ENCODE measurements at places on chromosomes 16 and 17.

DNA sequence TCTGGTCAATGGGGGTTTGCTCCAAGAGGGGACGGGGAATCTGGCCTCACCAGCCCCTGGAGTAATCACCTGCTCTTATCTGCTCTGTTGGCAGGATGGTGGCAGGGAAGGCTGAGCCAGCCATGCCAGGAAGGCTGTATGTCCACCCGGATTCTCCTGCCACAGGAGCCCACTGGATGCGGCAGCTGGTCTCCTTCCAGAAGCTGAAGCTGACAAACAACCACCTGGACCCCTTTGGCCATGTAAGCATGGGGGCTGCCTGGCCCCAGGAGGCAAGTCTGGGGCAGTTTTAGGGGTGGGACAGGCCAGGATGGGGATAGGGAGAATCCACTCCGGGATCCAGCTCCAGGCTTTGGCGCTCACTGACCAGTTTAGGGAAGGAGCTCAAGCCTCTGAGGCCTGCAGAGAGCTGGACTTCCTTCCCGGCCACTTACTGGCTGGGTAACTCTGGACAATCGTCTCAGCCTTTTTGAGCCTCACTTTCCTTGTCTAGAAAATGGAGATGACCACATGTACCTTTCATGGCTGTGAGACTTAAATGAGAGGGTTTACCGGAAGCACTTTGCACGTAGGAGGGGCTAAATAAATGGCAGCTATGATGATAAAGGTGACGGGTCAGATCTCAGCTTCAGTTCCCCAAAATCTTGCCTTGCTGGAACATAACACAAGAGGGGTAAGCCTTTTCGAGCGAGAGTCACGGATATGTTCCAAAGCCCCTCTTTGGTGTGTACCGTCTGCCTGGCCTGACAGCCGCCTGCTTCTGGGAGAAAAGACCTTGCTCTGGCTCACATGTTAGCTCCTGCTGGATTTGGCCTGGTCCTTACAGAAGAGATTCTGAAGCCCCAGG, 15.4 kb downstream of the TBX4 start:
- peak; percentile 88 for ATAC-seq

- ATAC-seq: no peak
Measured at GRCh38 chr16:30567160-30567990, 4.1 kb downstream of the ZNF688 start.

- ATAC-seq: peak; percentile 2
Measured at GRCh38 chr16:1351215-1351581, 480 bp downstream of the TSR3 start.

DNA sequence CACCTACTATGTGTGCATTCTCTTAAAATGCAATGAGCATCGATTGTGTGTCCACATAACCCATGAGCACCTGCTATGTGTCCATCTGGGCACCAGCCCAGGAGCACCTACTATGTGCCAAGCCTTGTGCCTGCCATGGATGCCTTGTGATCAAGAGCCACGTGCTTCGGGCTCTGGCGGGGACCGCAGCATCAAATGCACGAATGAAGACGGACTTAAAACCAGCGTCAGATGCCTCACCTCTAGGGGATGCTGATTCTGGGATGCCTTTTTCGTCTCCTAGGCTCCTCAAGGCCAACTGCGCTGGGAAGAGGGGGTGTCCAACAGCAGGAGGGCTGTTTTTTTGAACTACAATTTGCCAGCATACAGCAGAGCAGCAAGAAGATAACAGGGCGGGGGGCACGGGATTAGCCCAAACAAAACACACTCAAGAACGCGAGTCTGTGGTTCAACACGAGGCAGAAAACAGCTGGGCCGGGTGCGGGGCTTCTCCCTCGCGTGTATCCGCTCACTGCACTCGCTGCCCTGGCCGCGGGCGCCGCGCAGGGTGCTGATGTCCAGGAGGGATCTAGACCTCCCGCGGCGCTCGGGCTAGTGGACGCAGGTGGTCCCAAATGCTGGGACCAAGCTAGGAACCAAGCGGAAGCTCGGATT, 1.2 kb upstream of the GLIS2 start:
- peak; percentile 42 for ATAC-seq

DNA sequence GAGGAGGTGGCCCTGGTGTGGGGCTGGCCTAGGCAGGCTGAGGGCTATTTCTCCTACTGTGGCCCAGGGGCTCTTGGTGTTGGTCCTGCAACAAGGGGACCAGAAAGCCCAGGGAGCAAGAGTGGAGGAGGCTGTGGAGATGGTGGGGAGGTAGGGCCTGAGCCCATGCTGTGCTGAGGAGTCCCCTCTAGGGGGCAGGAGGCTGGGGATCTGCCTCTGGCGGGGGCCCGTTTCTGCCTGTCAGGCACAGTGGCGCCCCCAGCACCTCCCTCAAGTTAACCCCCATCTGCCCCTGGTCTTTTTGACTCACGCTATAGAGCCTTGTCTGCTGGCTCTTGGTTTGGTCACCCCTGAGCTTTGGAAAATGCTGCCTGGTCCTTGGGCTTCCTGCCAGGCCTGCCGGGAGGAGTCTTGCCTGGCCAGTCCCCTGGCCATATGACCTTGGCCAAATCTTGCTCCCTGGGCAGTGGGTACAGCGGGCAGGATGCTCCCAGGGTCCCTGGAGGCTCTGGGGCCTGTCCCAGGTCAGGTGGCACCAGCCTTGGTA, 5.9 kb downstream of the BAIAP2 start:
- peak; percentile 61 for ATAC-seq

DNA sequence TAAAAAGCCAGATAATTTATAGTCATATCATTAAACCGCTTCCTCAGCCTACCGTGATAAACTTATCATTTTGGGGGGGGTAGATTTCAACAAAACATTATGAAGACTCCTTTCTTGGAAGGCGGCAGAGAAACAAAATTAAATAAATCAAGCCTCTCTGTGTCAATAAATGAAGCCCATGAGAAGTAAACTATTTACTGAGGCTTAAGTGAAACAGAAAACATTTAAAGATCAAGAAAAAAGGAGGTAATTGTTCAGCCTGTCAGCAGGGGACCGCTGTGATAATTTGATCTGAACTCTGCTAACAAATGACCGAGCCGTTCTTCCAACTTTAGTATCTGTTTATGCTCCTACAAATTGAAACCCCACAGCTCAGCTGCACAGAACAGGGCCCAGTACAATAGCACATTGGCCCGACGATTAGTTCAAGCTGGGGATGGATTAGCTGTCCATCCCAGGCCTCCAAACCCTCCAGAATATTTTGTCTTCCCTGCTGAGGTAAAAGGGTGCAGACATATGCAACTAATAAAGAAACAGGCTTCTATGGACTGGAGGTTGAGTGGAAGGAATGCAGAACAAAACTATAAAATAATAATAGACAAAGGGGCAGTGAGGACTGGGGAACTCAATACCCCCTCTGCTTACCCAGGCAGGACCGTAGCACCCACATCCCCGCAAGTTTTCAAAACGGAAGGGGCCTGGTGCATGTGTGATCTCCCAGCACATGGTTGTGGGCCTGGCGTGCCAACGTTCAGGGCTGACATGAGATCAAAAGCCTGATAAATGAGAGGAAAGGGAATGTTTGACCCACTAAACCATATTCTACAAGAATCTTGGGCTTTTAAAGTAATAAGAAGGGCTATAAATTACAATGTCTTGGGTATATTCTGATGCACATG, 298.1 kb upstream of the IRX5 start:
- no peak for ATAC-seq

- no peak for ATAC-seq
Measured at GRCh38 chr17:7289256-7290032, 5.0 kb downstream of the YBX2 start.

- ATAC-seq: no peak
Measured at GRCh38 chr17:44448412-44448811, 54.8 kb downstream of the GPATCH8 start.

- no peak for ATAC-seq
Measured at GRCh38 chr17:41559548-41559947, 12.3 kb downstream of the KRT9 start.

- peak; percentile 85 for ATAC-seq
Measured at GRCh38 chr17:1055751-1056645, 59.1 kb downstream of the TIMM22 start.

GRCh38 chr17:81513753-81514488, 1.3 kb upstream of the ACTG1 start:
- ATAC-seq: no peak

DNA sequence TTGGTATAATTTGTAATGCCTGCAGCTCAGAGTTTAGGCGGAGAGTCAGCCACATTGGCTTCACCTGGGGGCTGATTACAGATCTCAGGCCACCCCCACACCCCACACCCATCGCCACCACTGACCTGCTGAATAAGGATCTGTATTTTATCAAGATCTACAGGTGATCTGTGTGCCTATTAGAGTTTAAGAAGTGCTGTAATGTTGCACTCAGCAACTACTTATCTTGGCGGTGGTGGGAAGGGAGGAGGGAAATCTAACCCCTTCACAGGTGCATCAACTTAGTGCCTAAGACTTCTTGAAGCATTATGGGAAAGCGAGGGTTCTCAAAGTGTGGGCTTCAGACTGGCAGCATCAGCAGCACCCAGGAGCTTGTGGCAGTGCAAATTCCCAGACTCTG, 17.5 kb upstream of the KRT20 start:
- no peak for ATAC-seq

DNA sequence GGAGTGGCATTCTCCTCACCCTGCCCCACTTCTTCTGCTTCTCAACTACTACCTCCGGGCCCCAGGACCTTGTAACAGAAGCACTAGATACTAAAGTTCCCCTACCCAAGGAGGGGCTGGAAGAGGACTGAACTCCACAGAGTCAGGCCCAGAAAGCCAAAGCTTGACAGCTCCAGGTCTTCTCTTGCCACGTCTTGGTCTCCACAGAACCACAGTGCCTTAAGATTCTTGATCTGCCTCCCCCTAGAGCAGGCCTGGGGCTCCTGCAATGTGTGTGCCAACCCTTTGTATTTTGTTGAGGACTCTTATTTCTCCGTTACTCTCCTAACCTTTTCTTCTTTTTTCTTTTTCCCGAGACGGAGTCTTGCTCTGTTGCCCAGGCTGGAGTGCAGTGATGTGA, 4.0 kb downstream of the SLC16A13 start:
- ATAC-seq: no peak

GRCh38 chr17:50047083-50047482, 8.8 kb upstream of the ITGA3 start:
- ATAC-seq: no peak

DNA sequence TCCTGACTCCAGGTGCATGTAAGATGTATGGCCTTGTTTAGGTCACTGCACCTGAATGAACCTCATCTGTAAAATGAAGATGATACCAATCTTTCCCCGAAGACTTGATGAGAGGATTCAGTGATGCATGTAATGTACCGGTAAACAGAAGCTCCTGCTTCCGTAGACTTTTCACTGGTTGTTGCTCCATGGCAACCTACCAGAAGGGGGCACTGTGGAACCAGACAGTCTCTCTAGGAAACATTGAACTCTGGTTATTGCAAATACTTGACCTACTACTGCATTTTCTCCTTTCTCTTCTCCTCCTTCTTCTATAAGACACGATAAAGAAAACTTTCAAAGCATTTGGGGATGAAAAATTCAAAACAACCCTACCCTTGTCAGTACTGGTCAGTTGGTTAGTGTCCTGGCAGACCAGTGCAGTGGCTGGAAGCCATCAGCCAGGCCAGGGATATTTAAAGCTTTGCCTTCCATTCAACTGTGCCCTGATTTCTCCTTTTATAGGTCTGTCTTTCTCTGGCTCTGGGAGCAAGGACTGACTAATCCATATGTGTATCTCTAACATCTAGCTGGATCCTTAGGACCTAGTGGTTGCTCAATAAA, 667.4 kb upstream of the SALL1 start:
- ATAC-seq: no peak

GRCh38 chr17:81142301-81143199, 22.8 kb upstream of the PVALEF start:
- ATAC-seq: peak; percentile 98

- no peak for ATAC-seq
Measured at GRCh38 chr17:39704821-39705551, 5.1 kb downstream of the ERBB2 start.

GRCh38 chr17:56292010-56292409, 138.7 kb downstream of the ANKFN1 start:
- peak; percentile 75 for ATAC-seq

DNA sequence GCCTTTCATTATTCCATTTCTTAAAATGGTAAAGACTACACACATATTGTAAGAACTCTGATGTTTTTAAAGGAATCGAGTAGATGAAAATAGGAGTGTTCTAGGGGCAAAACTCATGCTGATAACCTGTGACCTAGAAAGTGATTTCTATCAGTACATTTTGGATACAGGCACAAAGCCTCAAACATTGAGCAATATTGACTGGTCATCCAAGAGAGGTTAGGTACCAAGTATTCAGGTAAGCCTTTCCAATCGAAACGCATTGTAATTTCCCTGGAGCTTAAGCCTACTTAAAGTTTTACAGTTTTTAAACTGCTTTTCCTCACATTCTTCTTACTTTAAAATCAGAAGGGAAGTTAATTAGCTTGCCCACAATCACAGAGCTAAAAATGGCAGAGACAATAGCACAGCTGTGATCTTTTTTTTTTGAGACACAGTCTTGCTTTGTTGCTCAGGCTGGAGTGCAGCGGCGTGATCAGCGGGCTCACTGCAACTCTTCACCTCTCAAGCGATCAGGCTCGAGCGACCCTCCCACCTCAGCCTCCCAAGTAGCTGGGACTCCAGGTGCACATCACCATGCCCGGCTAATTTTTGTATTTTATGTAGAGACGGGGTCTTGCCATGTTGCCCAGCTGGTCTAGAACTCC, 3.3 kb downstream of the GOT2 start:
- ATAC-seq: no peak

DNA sequence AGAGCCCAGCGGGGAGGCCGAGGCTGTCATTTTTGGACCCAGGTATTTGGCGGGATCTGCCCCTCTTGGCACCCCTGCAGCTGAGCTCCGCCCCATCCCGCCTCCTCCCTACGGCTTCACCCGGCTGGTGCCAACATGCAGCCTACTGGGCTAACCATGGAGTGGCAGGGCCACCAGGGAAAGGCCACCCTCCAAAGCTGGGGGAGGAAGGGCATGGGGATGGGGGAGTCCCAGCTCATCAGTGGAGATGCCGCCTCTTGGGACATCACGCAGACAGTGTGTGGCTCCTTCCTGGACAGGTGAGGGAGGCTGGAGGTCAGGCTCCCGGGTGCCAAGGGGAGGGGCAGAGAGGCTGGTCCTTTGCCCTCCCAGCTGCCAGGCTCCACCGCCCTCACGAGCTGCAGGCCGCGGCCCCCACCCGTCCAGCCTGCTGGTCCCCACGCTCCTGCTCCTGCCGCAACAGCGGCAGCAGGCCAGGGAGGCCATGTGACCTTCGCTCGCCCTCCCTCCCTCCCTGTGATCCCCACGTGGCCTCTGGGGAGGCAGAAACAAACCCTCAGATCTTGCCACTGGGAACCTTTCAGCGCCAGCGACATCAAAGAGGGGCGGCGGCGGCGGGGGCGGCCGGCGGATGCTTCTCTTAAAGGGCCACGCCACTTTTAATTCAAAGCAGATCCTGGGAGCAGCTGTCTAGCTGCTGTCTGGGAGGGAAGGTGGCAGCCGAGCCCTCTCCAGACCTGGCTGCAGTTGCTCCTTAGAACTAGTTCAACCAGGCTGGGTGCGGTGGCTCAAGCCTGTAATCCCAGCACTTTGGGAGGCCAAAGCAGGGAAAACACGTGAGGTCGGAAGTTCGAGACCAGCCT, 6.8 kb upstream of the NOTUM start:
- ATAC-seq: peak; percentile 79

- no peak for ATAC-seq
Measured at GRCh38 chr17:33266116-33266515, 27.0 kb downstream of the ASIC2 start.

GRCh38 chr17:39165841-39166349, at the start of gene ARL5C:
Gene ARL5C (minus strand): TSS chr17:39166161. CDS start chr17:39165760, 401 bp downstream.
- no peak for ATAC-seq
